CD4-positive, alpha-beta T cell treated with Interleukin-6 for 4 hours (primary cell): ENCODE measurements at places on chromosomes 6 and 20.

- DNase-seq = no peak
Observed at GRCh38 chr20:37853823-37854375, 49.0 kb upstream of the VSTM2L start.

DNA sequence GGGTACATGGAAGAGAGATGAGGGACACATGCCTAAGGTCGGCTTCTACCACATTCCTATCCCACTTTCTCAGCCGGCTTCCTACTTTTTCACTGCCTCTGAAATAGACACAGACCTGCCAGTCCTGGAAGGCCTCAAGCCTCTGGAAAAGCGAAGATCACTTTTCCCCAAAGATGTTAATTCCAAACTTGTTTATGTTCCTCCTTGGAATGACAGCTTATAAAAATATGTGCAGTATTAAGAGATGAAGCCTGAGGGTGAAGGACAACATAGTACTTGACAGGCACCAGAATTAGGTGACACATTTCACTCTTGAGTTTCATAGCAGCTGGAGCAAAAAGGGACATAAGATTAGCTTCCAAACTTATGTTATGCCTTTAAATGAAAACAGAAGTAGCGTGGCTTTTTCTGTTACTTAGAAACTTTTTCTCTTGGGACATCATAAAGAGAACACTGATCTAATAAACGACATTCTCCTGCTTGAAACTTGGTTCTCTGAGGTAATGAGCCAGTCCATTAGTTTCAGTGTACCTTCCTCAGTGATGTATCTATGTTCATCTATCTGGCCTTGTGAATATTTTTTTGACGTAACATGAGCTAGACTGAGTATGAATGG lies 25.3 kb downstream of the FOXO3 start:
- DNase-seq = no peak

GRCh38 chr6:35739645-35740524 lies 3.1 kb downstream of the ARMC12 start:
- no peak for DNase-seq

DNA sequence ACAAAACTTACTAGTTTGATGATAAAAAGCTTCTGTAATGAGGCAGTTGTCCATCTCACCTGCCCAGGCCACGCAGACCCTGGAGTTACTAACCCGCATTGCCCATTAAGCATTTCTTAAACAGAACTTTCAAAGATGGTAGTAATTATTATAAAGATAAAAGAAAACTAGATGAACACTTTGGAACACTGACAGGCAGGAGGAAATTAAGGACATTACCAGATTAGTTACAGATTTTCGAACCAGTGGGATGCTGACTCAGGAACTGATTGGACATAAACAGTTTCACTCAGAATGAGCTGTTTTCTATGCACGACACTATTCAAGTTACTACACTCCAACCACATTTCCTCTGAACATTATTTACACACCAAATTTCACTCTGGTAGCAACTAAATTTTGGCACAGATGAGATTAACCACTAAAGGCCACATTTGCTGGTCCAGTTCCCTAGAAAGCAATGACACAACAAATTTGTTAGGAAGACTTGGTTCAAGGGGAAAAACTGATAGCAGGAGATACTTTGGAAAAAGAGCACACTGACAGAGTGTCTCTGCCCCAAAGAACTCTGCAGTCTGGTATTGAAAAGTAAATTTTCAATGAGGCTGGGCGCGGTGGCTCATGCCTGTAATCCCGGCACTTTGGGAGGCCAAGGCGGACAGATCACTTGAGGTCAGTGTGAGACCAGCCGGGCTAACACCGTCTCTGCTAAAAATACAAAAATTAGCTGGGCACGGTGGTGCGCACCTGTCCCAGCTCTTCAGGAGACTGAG lies 3.0 kb downstream of the ROMO1 start:
- no peak for DNase-seq
